ENCODE measurements at places on chromosomes 7 and 10.

- no peak for DNase-seq
Observed at GRCh38 chr10:29524720-29525119, 110.1 kb downstream of the SVIL start.

DNA sequence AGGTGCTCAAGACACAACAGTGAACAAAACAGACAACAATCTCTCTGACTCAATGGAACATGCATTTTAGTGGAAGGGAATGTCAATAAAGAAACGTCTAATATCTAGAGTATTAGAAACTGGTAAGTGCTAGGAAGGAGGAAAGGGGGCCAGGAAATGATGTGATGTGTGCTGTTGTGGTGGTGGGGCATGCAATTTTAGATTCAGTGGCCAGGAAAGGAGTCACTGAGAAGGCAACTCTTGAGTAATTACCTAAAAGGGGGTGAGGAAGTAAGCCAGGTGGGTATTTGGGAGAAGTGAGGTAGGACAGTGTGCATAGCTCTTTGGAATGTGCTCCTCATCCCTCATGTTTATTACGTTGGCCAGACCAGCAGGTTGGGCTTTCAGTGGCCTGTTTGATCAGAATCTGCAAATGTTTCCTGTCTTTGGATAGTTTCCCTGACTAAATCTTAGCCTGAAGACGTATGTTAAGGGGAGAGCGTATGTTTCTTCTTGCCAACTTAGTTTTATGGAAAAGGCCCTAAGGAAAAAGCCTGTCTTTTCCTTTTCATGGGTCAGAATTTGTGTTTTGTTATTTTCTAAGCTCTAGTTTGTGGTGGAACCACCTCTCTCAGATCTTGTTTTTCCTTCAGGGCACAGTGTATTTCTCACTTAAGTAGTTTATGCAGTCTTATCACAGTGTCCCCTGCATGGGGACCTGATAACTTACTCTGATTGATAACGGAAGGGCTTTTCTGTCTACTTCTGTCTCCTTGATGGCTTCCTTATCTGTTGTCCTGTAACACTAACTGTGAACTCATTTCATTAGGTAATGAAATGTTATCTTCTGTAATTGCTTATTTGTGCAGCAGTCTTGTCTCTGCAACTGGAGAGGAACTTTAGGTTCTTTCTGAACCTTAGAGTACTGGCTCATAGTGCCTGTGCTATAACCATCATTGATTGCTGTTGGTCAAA, 203.7 kb downstream of the AUTS2 start:
- DNase-seq = no peak

GRCh38 chr10:66214721-66215404, 711.0 kb upstream of the LRRTM3 start:
- DNase-seq = no peak

DNA sequence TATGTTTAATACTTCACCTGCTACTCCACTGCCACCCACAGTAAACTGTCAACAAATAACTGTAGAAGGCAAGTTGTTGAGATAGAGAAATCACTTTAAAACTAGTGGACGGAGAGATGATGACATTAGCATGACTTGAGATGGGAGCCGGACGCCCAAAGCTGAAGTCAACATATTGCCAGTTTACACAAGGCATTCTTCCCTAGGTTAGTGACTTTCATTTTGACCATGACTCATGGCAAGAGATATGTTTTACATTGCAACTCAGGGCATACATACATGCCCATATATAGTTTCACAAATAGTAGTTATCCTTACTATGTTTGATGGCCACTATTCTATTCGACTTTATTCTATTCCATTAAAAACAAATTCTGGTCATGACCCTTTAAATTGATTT, 296.6 kb downstream of the PLXNA4 start:
- no peak for DNase-seq

DNA sequence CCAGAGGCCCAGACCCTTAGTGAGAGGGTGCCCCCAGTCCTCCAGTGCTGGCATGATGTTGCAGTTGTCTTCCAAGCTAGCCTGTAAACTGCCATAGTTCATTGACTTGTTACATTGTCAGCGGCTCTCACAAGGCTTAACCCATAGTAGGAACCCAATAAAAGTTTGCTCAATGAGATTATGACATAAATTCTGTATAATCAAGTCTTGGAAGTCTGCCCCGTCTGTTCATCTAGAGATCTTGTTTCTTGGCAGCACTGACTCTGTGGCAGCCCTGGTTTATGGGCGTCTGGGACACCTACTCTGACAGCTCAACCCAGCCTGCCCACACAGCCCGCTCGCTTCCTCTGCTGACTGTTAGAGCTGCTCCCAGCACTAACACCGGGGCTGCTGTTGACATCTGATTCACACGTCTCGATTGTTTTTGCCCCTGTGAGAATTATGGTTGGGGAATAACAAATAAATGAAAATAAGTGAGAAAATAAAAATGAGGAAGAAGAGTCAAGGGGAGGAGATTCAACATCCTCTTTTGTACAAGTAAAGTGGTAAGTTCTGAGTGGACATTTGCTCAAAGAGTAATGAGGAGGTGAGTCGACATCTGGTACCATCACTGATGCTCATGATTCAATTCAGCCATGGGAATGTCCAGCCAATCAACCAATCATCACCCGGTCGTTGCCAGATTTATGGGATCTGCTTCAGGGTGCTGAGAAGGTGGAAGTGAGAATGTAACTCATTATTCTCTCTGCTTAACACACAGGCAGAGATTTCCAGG, 160.8 kb downstream of the SPAG6 start:
- no peak for DNase-seq

- DNase-seq = no peak
Observed at GRCh38 chr10:33886299-33886698, 551.8 kb upstream of the NRP1 start.

- peak; percentile 27 for DNase-seq
Observed at GRCh38 chr10:3106928-3107425, 39.6 kb downstream of the PFKP start.

DNA sequence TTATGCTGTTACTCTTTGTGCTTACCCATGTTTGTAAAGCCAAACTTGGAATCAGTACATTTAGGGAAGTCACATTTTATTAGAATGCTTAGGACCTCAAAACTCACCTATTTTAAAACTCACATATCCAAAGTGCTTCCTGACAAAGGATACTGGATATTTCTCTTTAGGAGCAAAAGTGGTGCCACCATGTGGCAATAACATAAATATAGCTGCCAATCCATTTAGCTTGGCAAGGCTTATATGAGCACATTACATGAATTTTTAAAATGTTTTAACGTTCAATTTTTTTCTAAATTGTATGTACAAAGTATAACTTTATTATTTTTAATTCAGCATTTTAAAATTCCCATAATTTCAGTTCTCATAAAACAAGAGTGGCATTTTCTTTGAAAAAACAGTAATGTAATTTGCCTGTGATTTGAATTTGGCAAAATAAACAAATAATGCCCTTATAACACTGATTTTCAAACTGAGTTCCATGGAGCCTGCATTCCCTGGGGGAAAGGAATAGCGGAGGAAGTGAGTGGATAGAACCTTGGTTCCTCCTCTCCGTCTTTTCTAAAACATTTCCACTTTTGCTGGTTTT, 75.4 kb downstream of the HDAC9 start:
- DNase-seq = no peak

Data from heart left ventricle (tissue), 16 donors.